ENCODE measurements at places on chromosomes 6 and 20. TPM values are rescaled to one million over a fixed set of nuclear protein-coding genes. Genes with fewer than 3 reads are reported as not detected.

UBE2C gene
- polyA plus RNA-seq: 29.6 TPM

AGPAT4 gene
- 2.0 TPM for polyA plus RNA-seq

ZBTB46 gene
- 0.60 TPM for polyA plus RNA-seq

SLCO4A1 gene
- 4.2 TPM for polyA plus RNA-seq

DEFB124 gene
- polyA plus RNA-seq: not detected
